ENCODE measurements at places on chromosomes 16 and 17. TPM values are rescaled to one million over a fixed set of nuclear protein-coding genes. Genes with fewer than 3 reads are reported as not detected.

DNA sequence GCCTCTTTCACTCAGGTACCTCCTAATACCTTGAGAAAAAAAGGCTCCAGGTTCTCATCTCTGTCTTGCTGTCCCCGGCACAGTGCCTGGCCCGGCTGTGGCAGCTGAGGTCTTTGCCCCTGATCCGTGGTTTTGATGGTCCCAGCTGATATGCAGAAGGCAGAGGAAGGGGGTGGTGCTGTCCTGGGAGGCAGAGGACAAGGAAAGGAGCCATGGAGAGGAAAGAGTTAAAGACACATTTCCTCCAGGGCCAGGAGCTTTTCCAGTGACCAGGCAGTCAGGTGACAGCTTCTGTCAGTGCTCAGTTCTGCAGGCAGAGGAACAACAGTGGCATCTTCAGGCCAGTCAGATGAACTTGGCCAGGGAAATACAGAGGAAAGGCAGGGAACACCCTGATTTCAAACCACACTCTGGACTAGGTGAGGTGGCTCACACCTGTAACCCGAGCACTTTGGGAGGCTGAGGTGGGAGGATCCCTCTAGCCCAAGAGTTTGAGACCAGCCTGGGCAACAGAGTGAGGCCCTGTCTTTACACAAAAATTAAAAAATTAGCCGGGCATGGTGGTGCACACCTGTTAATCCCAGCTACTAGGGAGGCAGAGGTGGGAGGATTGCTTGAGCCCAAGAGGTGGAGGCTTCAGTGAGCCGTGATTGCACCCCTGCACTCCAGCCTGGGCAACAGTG, 3.3 kb upstream of the COG1 start:
- peak; percentile 22 for DNase-seq
- no peak overlapping the region for H3K4me3 ChIP-seq
- no peaks in the 10 kb centered on the region for H3K36me3 ChIP-seq
- H3K27me3 ChIP-seq, result no peaks in the 10 kb centered on the region

GRCh38 chr17:57506774-57507127, 238.3 kb downstream of the CCDC182 start:
- H3K36me3 ChIP-seq, result no peaks in the 10 kb centered on the region
- no peak overlapping the region for H3K27ac ChIP-seq
- no peak overlapping the region for H3K4me3 ChIP-seq
- H3K4me1 ChIP-seq, result no peaks in the 10 kb centered on the region

- no peaks in the 10 kb centered on the region for H3K4me1 ChIP-seq
- DNase-seq, result no peak
- H3K36me3 ChIP-seq, result no peaks in the 10 kb centered on the region
- H3K4me3 ChIP-seq, result no peak overlapping the region
These were observed 1.6 kb downstream of the ITGA2B start for GRCh38 chr17:44387804-44388203.

- no peaks in the 10 kb centered on the region for H3K27me3 ChIP-seq
- H3K4me1 ChIP-seq, result no peaks in the 10 kb centered on the region
- H3K4me3 ChIP-seq, result no peak overlapping the region
- no peaks in the 10 kb centered on the region for H3K36me3 ChIP-seq
These were observed 840 bp upstream of the CDH5 start for GRCh38 chr16:66365651-66366050.

DNA sequence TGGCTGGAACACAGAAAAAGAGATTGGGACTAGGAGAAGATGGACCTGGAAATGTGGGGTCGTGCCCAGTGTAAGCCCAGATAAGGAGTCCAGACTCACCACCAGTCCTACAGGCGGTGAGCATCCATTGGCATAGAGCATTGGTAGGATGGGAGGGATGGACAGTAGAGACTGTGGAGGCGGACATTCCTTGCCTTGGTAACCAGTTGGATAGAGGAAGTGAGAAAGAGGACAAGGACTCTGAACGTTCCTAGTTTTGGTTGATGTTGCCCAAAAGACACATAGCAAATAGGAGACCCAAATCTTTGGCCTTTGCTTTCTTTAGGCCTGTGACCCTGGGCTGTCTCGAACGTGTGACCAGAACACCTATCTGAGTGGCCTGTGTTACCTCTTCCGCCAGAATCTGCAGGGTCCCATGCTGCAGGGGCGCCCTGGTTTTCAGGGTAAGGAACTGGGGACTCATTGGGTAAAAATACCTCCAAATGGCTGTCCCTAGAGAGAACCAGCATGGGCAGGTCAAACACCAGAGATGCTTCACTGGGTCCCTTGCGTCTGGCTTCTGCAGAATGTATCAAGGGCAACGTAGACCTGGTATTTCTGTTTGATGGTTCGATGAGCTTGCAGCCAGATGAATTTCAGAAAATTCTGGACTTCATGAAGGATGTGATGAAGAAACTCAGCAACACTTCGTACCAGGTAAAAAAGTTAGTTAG, 6.4 kb downstream of the ITGAL start:
- no peaks in the 10 kb centered on the region for H3K27me3 ChIP-seq
- no peaks in the 10 kb centered on the region for H3K4me1 ChIP-seq
- no peak overlapping the region for H3K27ac ChIP-seq
- no peaks in the 10 kb centered on the region for H3K36me3 ChIP-seq
- DNase-seq, result no peak
- H3K4me3 ChIP-seq, result no peak overlapping the region

DNA sequence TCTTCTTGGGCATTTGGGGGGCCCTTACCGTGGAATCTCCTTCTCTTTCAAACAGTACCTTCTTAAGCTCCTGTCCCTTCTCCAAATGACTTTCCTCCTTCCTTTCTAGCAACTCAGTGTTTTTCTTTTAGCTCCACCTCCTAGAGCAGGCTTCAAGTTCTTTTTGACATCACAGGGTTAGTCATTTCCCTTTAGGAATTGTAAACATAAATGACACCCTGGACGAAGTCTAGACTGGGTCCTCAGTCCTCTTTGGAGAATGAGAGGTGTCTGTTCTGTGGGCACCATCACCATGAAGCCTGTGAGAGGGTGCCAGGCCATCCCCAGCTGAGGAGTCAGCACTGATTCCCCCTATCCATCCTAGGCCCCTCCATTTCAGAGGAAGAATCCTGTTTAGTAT, 94.7 kb downstream of the SALL1 start:
- no peaks in the 10 kb centered on the region for H3K36me3 ChIP-seq
- no peaks in the 10 kb centered on the region for H3K4me1 ChIP-seq
- H3K4me3 ChIP-seq, result no peak overlapping the region
- H3K27ac ChIP-seq, result no peak overlapping the region
- no peaks in the 10 kb centered on the region for H3K27me3 ChIP-seq

- no peaks in the 10 kb centered on the region for H3K4me1 ChIP-seq
- H3K4me3 ChIP-seq, result no peak overlapping the region
- H3K36me3 ChIP-seq, result no peaks in the 10 kb centered on the region
- no peak for DNase-seq
- H3K27me3 ChIP-seq, result no peaks in the 10 kb centered on the region
- H3K27ac ChIP-seq, result no peak overlapping the region
These were observed 17.4 kb downstream of the AARSD1 start for GRCh38 chr17:42946812-42947211.

GRCh38 chr17:7308625-7309433, 1.4 kb downstream of the EIF5A start:
- H3K4me1 ChIP-seq, result peaks cover 4% of the 10 kb centered on the region
- H3K27me3 ChIP-seq, result no peaks in the 10 kb centered on the region
- H3K4me3 ChIP-seq, result peak overlapping the region; percentile 98
- peak; percentile 79 for DNase-seq
- no peaks in the 10 kb centered on the region for H3K36me3 ChIP-seq

DNA sequence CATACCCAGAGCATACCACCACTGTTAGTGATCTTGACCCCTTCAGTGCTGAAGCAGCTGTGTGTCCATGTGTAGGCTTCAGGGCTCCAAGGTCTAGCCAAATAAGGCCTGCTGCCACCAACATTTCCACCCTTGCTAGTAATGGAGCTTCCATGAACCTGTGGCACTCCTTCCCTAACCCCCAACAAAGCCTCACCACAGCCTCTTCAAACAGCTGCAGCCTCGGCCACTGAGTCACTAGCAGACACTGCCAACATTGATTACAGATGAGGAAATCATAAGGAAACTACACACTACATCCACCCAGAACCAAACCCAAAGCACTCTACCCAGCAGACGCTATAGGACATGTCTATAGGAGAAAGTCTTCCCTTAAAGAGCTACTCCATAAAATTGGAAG, 610.7 kb downstream of the KCNJ2 start:
- no peaks in the 10 kb centered on the region for H3K4me1 ChIP-seq
- H3K27me3 ChIP-seq, result no peaks in the 10 kb centered on the region
- no peaks in the 10 kb centered on the region for H3K36me3 ChIP-seq
- H3K4me3 ChIP-seq, result no peak overlapping the region

GRCh38 chr17:27413315-27413714, 42.9 kb upstream of the KSR1 start:
- H3K4me1 ChIP-seq, result no peaks in the 10 kb centered on the region
- no peak overlapping the region for H3K4me3 ChIP-seq
- no peak for DNase-seq
- H3K27me3 ChIP-seq, result no peaks in the 10 kb centered on the region
- H3K27ac ChIP-seq, result no peak overlapping the region
- H3K36me3 ChIP-seq, result no peaks in the 10 kb centered on the region

DNA sequence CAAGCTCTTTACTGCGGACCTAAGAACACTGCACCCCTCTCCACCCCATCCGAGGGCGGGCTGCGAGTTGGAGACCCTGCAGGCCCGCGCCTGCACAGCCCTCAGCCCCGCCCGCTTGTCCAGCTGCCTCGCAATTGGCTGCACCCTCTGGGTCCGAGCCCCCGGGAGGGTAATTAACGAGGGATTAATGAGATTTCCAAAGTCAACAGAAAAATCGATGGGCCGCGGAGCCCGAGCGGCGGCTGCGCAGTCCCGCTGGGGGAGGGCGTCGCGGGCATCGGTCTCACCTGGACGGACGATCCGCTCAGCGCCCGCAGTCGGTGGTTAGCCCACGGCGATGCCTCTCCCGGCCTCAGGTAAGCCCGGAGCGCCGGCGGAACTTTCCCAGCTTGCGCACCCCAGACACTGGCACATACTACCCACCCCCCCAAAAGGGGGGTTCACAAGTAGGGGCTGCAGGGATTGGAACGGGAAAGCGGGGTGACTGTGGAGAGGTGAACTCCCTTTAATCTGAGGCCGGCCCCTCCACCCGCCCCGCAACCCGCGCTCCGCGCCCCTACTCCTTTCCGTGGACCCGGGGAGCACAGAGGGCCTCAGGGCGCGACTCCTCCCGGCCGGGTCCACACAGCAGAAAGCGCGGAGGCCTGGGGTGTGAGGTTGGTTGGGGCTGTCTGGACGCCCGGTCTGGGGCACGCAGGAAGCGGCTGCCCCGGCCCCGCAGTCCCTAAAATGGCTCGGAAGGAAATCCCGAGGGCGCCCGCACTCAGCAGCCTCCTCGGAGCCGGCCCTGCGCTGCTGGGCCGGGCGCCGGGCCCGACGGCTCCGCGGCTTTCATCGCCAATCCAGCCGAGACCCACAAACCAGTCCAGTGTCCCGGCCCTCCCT, at the start of gene OTOP3:
Gene OTOP3 (plus strand): TSS at position 314 of the 885 bp plus-strand sequence. CDS start 24 bp downstream, at position 338.
- H3K36me3 ChIP-seq, result no peaks in the 10 kb centered on the region
- H3K27ac ChIP-seq, result no peak within 1 kb of the TSS
- no peaks in the 10 kb centered on the region for H3K4me1 ChIP-seq
- no peak for DNase-seq

DNA sequence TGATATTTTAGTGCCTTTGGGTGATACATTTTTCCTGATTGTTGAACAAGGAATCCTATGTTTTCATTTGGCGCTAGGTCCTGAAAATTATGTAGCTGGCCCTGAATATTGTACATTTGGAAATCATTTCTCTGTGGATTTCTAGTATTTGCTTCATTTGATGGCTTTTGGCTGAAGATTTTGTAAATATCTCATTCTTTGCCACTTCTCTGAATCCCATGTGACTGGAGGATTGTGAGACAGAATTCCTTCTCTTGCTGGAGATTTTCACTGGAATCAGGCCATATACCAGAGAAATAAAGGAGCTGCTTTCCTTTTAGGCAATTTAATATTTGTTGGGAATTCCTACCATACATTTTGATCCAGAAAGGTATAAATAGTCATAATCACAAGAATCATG, 8.6 kb downstream of the KRT28 start:
- no peak overlapping the region for H3K27ac ChIP-seq
- no peaks in the 10 kb centered on the region for H3K27me3 ChIP-seq

DNA sequence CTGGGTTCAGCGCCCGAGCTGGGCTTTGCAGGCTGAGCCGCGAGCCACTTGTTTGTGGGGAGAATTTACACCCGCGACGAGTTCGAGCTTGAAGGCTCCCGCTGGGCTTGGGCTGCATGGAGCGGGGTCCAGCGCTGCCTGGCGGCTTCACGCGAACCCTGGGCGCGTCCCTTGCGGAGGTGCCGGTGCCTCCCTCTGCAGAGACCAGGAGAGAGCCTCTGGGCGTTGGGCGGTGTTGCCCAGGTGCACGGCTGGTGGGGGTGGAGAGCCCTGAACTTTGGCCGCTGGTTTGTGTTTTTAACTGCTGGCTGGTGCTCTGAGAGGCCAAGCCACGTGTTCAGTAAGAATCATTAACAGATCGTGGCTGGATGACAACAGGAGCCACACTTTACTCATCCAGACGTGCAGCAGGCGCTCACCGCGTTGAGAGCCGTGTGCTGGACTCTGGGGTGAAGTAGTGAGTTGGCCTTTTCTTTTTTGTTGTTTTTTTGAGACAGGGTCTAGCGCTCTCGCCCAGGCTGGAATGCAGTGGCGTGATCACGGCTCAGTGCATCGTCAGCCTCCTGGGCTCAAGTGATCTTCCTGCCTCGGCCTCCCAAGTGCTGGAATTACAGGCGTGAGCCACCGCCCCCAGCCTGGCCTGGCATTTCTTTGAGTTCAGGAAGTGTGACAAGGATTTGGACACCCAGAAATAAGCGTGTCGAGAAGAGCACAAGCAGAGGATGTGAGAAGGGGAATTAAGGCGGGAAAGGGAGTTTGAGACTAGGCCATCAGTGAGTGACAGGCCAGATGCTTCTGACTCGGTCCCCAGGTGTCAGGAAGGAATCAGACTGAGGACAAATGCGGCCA, 827 bp downstream of the CDK10 start:
- no peaks in the 10 kb centered on the region for H3K27me3 ChIP-seq
- H3K36me3 ChIP-seq, result peaks cover 3% of the 10 kb centered on the region
- H3K4me3 ChIP-seq, result peak overlapping the region; percentile 88
- DNase-seq, result no peak

GRCh38 chr16:28062261-28062846, 1.2 kb downstream of the GSG1L start:
- H3K27me3 ChIP-seq, result peaks cover 17% of the 10 kb centered on the region
- no peak for DNase-seq
- H3K4me1 ChIP-seq, result no peaks in the 10 kb centered on the region

Gene NOD2
- 4.1 TPM for total RNA-seq

Gene PLA2G10
- total RNA-seq, result 5.8 TPM

Gene RAMP2
- total RNA-seq, result 3.3 TPM

Gene PIMREG
- 9.8 TPM for total RNA-seq

Data from Peyer's patch (tissue), 4 donors.